ENCODE measurements at places on chromosomes 5 and 9. TPM values are rescaled to one million over a fixed set of nuclear protein-coding genes. Genes with fewer than 3 reads are reported as not detected.

The RPL35 gene
- 4,733 TPM for total RNA-seq

DNA sequence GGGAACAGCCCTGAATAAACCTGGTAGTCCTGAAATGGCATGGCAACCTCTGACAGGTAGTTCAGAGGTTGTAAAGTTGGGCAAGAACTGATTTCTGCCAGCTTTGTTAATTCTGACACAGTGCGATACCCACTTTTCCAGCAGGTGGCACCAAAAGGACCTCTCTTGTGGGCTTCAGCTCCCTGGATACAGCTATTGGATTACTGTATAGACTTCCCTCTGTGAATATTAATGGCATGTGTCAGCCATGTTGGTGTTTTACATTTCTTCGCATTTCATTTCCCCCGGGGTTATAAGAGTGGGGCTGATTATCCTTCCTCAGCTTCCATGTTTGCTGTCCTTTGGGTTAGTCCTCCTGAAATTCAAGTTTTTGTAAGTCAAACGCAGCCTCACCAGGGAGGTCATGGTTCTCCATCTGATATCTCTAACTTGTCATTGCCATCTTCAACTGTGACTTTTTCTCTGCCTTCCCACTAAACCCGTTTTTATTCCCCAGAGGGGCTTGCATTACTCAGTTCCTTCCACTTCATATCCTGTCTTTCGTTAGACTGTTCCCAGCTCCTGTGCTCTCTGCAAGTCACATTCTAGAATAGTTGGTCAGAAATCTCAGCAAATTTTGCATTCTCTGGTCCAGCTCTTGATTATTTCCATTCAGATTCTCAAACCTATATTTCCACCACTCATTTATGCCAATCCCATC, 135.6 kb downstream of the LIFR start:
- DNase-seq: peak; percentile 66

The F2RL1 gene
- 185 TPM for total RNA-seq

The GZMA gene
- 1.8 TPM for total RNA-seq

GRCh38 chr9:99309141-99309939, 87.3 kb downstream of the SEC61B start:
- DNase-seq: no peak

DNA sequence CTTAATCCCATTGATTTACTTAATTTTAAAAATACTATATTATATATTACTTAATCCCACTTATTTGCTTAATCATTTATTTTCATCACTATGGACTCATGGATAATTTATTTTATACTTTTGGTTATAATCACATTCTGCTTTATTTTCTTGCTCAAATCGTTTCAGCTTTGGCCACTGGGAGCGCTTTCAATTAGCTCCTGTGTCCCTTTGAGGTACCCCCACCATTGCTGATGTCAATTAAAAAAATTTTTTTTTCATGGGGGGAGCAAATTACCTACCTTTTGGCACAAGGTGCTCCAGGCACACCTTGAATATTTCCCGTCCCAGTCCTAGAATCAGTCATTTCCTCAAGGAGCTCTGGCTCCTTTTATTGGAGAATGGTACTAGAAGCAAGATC, 1.4 kb upstream of the TRIO start:
- no peak for DNase-seq

The SEPTIN8 gene
- total RNA-seq: 27.1 TPM

The FAM221B gene
- total RNA-seq: not detected

The CYSTM1 gene
- 23.8 TPM for total RNA-seq

The CDC26 gene
- 120 TPM for total RNA-seq

GRCh38 chr5:159819591-159820411, 96.5 kb upstream of the ADRA1B start:
- no peak for DNase-seq

DNA sequence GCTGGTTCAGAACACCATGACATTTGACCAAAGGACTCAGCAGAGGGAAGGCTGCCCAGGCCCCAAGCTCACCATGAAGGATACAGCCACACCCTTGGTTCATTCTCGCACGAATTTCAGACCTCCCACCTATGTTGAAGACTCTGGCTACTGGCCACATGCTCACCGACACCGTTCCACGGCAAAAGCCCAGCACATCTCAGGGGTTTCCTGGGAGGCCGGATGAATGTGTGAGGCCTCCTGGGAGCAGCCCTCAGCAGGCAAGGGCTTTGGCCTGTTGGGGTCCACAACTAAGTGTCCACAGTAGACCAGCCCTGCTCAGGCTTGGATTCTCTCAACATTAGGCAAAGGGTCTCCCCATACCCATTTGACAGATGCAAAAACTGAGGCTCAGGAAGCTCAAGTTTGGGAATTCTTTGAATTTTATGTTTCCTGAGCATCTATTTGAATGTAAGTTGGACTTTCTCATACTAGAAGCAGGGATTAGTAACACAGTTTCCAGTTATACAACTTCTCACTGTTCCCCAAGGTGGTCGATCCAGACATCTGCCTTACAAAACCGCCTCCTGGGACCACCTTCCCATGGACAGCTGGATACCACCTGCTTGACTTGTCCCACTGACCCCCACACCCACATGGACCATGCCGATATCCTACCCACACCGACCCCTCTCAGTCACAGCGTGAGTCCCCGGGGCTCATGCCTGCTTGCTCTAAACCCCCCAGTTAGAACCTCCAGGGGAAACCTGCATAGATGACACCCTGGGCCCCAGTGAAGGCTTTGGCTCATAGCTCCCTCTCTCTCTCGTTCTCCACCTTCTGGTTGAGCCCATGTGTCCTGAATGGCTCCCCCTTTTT, 27.9 kb downstream of the CCT5 start:
- DNase-seq: no peak

- no peak for DNase-seq
Measured at GRCh38 chr5:165003283-165003682, 1497.9 kb downstream of the MAT2B start.

GRCh38 chr5:181190711-181191525, 14.1 kb downstream of the TRIM7 start:
- DNase-seq: peak; percentile 65

All from Daoy (cell line).